ENCODE measurements at places on chromosomes 11 and 22.
A peak's percentile ranks its signal among the peaks of the same experiment; 100 is the strongest.

DNA sequence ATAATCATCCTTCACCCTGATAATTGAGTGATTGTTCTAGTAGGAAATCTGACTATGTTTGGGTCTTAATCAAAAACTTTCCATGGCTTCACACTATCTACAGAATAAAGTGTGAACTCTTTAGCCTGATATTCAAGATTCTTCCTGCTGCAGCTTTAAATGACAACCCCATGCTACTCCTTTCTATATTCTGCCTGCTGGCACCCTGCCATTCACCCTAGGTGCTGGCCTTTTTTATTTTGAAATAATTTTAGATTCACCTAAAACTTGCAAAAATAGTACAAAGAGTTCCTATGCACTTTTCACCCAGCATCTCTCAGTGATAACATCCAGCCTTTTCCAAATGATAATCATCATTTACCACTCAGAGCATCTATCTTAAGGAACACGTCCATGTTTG, 363.4 kb upstream of the NARS2 start:
- no peak for DNase-seq

- no peak for DNase-seq
Observed at GRCh38 chr22:46600273-46600796, 19.9 kb upstream of the GRAMD4 start.

GRCh38 chr11:82234256-82234655, 499.4 kb downstream of the FAM181B start:
- no peak for DNase-seq

GRCh38 chr22:20249797-20250354, 18.2 kb downstream of the RTN4R start:
- DNase-seq = peak; percentile 50

DNA sequence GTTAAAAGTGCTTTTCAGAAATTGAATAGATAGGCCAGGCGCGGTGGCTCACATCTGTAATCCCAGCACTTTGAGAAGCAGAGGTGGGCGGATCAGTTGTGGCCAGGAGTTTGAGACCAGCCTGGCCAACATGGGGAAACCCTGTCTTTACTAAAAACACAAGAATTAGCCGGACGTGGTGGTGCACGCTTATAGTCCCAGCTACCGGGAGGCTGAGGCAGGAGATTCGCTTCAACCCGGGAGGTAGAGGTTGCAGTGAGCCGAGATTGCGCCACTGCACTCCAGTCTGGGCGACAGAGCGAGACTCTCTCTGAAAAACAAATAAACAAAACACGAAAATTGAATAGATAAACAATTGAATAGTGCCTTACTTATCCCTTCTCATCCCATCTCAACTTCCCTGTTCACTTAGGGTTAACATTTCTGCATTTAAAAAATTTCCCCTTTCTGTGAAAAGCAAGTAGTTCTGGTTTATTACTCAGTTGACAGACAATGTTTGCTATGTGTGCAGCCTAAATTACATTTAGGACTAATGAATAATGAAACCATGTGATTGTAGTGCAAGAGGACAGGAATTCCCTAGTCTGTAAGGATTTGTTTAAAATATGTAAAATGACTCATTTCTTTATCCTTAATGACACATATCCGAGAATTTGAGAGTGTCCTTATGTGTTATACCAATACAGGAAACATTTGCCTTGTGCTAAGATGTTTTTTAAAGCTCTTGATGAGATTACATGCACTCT, 6.0 kb downstream of the RNF169 start:
- no peak for DNase-seq

DNA sequence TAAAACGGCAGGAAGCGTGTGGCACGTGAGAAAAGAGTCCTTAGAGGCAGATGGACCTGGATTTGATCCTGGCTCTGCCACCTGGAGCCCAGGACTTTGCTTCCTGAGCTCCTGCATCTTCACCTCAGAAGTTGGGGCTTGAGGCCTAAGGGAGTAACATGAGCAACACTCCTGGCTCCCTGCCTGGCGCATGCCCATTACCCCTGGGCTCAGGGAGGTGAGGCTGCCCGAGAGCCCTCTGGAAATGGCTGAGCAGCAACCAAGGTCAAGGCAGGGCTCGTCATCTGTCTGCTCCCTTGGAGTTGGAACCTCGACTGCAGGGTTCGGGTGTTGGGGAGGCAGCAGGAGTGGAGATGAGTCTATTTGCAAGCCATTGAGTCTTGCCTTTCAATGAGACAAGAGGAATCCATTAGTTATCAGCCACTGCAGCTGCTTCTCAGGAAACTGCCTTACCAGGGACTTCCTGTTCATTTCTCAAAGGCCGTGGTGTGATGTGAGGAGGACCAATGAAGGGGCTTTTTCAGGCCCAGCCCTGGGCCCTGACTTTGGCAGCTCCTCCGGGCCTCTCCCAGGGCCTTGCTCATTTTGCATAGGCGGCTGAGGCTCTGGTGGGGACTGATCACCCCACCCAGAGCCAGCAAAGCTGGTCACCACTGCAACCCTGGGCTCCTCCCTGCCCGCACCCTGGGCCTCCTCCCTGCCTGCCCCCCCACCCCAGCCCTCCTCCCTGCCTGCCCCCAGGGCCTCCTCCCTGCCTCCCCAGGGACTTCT, 6.4 kb downstream of the FADS2 start:
- peak; percentile 64 for DNase-seq

DNA sequence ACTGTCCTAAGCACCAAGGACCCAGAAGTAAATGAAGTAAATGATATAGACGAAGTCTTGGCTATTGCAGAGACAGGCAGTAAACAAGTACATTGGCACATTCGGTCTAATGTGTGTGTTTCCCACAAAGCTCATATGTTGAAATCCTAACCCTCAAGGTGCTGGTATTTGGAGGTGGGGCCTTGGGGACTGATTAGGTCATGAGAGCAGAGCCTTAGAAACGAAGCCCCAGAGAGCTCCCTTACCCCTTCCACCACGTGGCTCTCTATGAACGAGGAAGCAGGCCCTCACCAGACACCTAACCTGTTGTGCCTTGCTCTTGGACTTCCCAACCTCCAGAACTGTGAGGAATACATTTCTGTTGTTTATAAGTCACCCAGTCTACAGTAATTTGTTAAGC, 14.9 kb downstream of the CLMP start:
- DNase-seq = no peak
